ENCODE measurements at places on chromosomes 7 and 10. TPM values are rescaled to one million over a fixed set of nuclear protein-coding genes. Genes with fewer than 3 reads are reported as not detected.
A peak's percentile ranks its signal among the peaks of the same experiment; 100 is the strongest.

The TMEM225B gene
- 2.5 TPM for total RNA-seq

The CLRN3 gene
- total RNA-seq, result not detected

The MRC1 gene
- total RNA-seq, result 0.15 TPM

The COL17A1 gene
- not detected for total RNA-seq

The TMEM273 gene
- total RNA-seq, result 46.3 TPM

The NXPH1 gene
- total RNA-seq, result not detected

The EPHA1 gene
- 1.2 TPM for total RNA-seq

The CFTR gene
- total RNA-seq, result not detected

The TMEM176B gene
- not detected for total RNA-seq

The CHRM2 gene
- not detected for total RNA-seq

The H2BK1 gene
- total RNA-seq, result not detected

The NPM3 gene
- 9.0 TPM for total RNA-seq

DNA sequence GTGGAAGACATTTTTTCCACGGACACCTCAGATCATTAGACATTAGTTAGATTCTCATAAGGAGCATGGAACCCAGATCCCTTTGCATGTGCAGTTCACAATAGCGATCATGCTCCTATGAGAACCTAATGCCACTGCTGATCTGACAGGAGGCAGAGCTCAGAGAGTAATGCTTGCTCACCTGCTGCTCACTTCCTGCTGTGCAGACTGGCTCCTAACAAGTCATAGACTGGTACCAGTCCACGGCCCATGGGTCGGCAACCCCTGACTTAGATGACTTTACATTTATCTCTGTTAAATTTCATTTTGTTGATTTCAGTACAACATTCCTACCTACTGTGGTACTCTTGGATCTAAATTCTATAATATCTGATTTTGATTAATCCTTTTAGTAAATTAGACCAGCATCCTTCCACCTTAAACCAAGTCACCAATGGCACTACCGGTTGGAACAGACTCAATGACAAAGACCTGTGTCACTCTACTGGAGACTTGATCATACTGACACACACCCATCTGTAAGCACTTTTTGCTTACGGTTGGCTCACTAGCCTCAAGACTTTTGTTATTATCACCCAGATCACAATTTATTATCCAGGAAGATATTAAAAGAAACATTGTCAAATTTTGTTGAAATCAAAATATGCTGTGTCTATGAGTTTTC, 8.0 kb upstream of the CCDC71L start:
- no peak for DNase-seq

GRCh38 chr10:1476455-1476803, 260.9 kb downstream of the ADARB2 start:
- DNase-seq, result no peak

GRCh38 chr10:120527691-120528090, 70.7 kb downstream of the PLPP4 start:
- DNase-seq, result no peak

DNA sequence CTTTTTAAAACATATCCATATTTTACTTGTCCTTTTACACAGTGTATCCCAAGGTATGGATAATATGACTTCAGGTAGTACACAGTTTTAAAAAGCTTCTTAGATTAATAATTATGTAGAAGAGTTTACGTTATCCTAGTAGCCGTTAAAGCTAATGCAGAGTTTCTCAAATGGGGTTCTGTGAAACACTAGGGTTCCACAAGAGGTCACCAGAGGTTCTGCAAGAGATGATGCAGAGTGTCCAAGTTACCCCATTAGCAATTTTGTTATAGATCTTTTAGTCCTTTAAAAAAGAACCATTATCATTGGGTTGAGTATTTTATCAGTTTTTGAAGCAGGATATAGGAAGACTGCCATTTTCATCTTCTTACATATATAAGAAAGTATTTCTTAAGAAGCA, 298.9 kb upstream of the HPS1 start:
- DNase-seq, result no peak

GRCh38 chr10:34141032-34141680, 673.9 kb downstream of the PARD3 start:
- DNase-seq, result no peak

- DNase-seq, result no peak
Measured at GRCh38 chr10:62635127-62635526, 169.4 kb upstream of the ADO start.

- DNase-seq, result no peak
Measured at GRCh38 chr7:103751311-103751880, 238.1 kb downstream of the RELN start.

DNA sequence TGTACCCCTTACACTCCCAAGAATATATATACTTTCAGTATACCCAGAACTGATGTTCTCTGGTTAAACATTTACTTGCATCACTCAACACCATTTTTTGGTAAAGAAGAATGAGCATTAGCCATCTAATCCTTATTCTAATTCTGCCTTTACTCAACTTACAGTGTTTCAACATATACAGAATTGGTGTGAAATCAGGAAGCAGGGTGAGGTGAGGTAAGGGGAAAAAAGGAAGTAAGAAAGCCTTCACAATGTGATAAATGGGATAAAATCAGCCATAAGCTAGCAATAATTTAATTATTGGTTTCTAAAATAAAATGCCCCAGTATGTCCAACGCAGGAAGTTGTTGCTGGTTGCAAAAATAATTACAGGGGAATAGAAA, 605.4 kb downstream of the KCNMA1 start:
- no peak for DNase-seq

GRCh38 chr7:88928276-88928675, 132.7 kb upstream of the TEX47 start:
- DNase-seq, result no peak

DNA sequence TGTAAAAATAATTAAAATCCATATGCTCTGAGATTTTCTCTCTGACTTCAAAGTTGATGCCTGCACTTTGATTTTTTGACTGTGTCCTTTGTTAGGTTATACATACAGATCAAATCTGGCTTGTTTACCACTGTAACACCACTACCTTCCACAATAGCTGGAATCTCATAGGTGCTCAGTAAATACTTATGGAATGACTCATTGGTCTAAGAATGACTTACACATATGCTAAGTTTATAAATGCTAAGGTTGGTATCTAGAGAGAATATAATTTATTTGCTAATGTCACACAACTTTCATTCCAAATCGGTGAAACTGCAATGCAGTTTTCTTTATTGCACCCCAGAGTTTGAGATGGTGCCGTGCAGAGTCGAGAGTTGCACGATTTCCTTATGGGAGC, 578.5 kb downstream of the SH2D4B start:
- DNase-seq, result no peak

DNA sequence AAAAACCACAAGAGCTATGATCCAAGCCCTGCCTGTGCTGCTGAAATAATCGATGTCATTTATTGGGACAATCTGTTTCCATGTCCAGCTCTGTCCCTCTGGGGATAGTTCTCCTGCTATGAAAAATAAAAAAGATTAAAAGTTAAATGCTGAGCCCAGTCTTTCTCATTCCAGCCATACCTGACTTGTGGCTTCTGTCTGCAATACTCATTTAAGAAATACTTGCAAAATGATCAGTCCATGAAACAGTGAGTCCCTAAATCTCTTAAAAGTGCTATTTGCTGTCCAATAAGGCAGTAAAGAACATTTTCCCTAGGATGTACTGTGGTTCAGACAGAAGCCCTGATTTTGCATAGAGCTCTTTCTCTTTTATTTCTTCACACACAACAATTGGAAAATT, 91.7 kb downstream of the SLC16A9 start:
- no peak for DNase-seq

DNA sequence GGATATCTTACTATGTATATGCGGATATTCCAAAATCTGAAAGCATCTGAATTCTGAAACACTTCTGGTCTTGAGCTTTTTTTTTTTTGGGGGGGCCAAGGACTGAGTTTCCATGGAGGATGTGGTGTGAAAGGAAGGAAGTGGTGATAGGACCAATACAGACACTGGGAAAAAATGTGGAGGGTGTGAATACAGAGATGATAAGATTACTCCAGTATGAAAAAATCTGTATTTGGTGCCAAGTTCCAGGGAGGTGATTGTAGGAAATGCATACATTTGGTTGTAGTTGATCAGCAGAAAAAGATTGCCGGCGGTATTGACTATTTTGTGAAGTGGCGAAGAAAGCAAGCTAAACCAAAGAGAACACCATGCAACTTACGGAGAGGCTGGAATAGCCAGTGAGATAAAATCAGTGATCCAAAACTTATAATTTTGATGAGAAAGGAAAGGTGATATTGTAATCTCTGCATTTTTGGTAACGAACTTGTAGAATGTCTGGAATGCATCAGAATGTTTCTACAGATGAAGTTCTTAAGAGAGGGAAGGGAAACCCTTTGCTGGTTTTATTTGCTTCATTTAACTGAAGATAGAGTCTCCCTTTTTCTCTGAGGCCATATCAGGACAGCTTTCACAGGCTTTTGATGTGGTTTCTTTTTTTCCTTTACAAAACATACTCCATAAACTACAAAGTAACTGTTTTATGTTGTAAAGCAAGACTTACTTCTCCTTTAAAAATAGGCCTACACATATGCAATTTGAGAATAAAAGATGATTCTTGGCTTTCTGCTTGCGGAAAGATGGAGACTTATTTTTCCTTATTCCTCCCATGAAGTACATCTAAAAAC, 6.0 kb downstream of the WDR37 start:
- DNase-seq, result no peak

- DNase-seq, result no peak
Measured at GRCh38 chr10:47409171-47409865, 25.2 kb upstream of the ZNF488 start.

GRCh38 chr10:86389441-86390193, 23.0 kb upstream of the GRID1 start:
- DNase-seq, result peak; percentile 46

GRCh38 chr7:29447828-29448227, 115.8 kb upstream of the PRR15 start:
- DNase-seq, result no peak

- DNase-seq, result no peak
Measured at GRCh38 chr7:44334734-44335097, 9.3 kb upstream of the CAMK2B start.

DNA sequence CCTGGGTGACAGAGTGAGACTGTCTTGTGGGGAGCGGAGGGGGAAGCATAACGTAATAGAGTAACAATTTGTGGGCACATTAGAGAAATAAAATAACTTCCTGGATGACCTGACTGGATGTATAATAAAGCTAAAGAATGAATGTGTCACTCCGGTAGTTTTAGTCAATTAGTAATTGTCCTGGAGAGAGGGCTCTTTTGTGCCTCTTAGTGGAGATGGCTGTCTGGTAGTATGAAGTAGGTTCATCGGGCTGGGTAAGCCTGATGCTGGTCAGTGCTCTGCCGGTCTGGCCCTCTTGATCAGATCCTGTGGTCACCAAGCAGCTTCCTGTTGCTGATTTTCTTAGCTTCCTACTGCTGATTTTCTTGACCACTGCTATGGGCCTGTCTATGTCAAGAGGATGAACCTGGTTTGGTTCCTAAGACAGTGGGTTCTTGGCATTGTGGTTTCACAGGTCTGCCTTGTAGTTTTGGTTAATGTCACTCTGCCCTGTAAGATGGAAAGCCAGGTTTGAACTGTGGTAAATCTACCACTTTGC, 34.1 kb downstream of the ZRANB1 start:
- peak; percentile 47 for DNase-seq

GRCh38 chr7:18666107-18666728, 170.7 kb downstream of the HDAC9 start:
- DNase-seq, result peak; percentile 80

- peak; percentile 53 for DNase-seq
Measured at GRCh38 chr10:132588301-132589013, 50.9 kb downstream of the INPP5A start.

DNA sequence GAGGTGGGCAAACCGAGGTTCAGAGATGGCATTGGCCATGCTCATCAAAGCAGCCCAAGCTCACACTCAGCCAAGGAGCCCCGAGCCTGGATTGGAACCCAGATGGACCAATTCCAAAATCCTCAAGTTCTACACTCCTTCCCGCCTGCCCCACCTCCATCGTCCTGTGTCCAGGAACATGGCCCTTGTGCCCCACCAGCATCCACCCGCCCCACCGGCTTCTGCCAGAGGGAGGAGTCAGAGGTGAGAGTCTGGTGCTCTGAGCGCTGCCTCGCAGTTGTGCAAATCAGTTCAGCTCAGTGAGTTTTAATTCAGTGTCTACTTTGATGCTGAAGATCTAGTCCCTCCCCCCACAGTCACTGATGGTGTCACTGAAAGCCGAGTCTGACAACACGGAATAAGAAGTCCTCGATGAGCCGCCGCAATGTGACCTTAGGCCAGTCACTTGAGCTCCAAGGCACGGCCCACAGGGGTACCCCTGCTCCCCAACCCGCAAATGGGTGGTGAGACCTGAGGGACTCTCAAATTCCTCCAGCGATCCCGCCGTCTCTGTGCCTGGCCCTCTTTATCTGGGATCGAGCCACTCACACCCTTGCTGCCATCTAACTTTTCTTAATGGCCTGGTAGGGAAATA, 26.3 kb downstream of the PRKAG2 start:
- no peak for DNase-seq

Measured in natural killer cell (primary cell).